ENCODE measurements at places on chromosomes 12 and 14.

- DNase-seq: peak; percentile 53
These were observed 343.0 kb downstream of the BMP4 start for GRCh38 chr14:53613404-53614253.

DNA sequence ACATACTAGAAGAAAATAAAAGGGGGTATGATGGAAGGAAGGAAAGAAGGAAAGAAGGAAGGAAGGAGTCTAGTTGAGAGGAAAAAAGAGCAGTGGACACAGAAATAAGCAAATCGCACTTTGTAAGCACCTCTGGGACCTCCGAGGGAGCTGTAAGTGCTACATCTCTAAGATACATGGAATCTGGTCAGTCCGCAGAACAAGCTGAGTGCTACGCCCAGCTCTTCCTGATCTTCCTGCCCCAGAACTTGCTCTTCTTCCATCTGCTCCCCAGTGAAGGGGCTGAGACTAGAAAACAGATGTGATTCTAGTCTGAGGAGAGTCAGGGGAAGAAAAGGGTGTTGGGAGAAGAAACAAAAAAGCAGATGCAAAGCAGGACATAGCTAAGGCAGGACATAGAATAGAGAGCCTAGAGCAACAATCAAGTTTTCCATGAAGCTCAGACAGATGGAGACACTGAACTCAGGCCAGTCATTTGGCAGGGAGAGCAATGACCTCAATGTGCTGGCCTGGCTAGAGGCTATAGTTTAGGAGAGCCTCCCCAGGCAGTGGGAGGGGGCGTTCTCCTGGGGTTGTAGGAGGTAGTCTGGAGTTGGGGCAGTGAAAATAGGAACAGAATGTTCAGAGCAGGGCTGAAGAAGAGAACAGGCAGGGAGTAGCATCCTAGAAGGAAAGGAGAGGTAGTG is 1.7 kb upstream of the MFAP5 start:
- no peak for DNase-seq

GRCh38 chr12:52870361-52871290 is 21.8 kb upstream of the KRT78 start:
- DNase-seq: no peak

DNA sequence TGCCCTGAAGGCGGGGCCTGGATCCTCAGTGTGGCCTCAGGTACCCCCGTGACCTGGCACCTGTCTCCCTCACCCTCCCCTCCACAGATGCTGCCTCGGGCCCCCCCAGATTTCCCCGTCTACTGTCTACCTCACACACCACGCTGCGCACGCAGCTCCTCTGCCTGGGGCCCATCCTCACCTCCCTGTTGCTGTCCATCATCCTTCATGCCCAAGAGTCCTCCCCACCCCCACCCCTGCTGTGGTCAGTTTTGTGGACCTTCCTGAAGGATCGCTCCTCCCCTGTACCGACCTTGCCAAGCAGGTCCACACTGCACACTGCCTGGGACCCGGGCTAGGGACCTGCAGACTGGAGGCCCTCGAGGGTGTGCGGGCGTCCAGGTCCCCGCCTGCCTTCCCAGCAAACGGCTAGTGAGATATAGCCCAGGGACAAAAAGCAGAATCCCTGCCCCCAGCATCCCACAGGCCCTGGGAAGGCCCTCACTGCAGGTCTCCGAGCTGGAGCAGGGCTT is 197.4 kb upstream of the DIO3 start:
- no peak for DNase-seq

GRCh38 chr12:113056631-113057488 is at the start of gene DTX1:
DTX1 (plus strand) TSS chr12:113056730; CDS start chr12:113058193, 1,463 bp downstream.
- no peak for DNase-seq

DNA sequence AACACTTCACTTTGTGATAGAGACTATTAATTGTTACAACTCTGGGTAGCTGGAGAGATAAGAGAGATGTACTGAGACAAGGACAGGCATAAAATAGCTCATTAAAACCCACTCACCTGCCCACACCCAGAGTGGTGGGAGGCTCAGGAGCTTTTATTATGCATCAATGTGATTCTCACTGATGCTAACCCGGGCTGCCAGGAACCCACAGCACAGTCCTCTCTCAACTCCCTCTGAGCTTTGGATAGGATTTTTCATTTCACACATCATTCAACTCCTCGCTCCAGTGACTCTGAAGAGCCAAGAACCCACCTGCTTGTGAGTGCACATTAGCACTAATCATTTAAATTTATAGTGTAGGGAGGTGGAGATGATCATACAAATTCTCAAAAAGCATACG is 827.9 kb downstream of the FLRT2 start:
- DNase-seq: no peak

- no peak for DNase-seq
These were observed 58.0 kb upstream of the CCDC175 start for GRCh38 chr14:59634617-59635016.

- DNase-seq: no peak
These were observed 63.9 kb downstream of the ANO2 start for GRCh38 chr12:5881101-5881606.

GRCh38 chr12:54526812-54527630 is 22.4 kb upstream of the PDE1B start:
- no peak for DNase-seq

- DNase-seq: no peak
These were observed 40.4 kb upstream of the DIO3 start for GRCh38 chr14:101520621-101521472.

GRCh38 chr12:130413909-130414308 is 76.2 kb downstream of the PIWIL1 start:
- no peak for DNase-seq

DNA sequence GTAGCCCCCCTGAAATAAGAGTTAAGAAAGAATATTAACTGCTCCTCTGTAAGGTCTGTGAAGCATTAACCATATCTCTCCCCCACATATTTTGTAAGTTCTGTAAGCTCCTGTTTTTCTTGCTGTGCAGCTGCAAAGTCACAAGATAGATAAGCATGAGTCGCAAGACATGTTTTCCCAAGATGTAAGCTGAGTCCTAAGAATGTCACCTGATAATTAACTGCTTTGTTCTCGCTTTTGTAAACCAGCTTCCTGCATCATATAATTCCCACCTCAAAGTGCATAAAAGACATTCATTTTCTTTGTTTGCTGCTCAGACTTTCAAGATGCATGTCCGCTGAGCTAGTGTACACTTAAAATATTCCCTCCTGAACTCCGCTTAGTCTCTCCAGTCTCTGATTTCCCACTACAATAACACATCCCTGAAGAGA is 27.0 kb upstream of the PHC1 start:
- DNase-seq: no peak

DNA sequence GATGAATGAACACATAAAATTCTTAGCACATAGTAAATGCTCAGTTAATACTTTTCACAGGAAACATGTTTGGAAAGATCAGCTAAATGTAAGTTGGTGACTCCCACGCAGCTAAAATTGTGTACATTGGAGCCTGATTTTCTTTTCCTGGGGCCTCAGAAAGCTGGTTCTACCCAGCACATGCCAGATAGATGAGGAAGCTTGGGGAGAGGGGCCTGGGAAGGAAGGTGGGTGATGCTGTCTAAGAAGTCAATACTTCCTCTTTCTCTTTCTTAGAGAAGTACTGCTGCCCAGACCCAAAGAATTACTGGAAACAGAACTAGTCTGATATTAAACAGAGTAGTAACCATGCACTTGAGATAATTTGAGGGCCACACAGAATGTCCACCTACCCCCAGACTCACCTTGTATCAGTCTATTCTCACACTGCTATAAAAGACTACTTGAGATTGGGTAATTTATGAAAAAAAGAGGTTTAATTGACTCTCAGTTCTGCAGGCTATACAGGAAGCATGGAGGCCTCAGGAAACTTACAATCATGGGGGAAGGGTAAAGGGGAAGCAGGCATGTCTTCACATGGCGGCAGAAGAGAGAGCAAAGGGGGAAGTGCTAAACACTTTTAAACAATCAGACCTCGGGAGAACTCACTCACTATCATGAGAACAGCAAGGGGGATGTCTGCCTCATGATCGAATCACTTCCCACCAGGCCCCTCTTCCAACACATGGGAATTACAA is 123.3 kb upstream of the MED13L start:
- DNase-seq: no peak

DNA sequence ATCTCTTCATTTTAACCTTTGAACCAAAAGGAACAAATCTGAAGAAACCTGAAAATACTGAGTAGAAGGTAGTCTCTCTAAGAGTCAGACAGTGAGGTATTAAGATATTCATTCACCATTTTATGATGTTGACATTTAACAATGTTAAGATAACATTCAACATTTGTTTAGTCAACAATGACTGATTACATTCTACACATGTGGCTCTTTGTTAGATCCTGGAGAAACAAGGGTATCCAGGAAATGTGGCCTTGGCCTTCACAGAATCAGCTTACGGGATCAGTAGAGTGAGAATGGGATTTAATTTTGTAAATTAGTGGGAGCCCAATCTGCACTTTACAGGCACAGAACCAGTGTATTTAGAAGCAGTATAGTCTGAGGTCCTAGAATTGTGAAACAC is 355.5 kb downstream of the KCNH5 start:
- DNase-seq: no peak

- no peak for DNase-seq
These were observed 429.4 kb downstream of the PCNX1 start for GRCh38 chr14:71336489-71337192.

GRCh38 chr12:90042920-90043641 is 334.4 kb upstream of the ATP2B1 start:
- peak; percentile 40 for DNase-seq

- DNase-seq: no peak
These were observed 48.7 kb upstream of the USP15 start for GRCh38 chr12:62211510-62211909.

All from non-pigmented ciliary epithelial cell (primary cell).